ENCODE measurements at places on chromosomes 4 and X. TPM values are rescaled to one million over a fixed set of nuclear protein-coding genes. Genes with fewer than 3 reads are reported as not detected.

GRCh38 chr4:41881981-41882624, 53.1 kb upstream of the TMEM33 start:
- no peak for DNase-seq

DNA sequence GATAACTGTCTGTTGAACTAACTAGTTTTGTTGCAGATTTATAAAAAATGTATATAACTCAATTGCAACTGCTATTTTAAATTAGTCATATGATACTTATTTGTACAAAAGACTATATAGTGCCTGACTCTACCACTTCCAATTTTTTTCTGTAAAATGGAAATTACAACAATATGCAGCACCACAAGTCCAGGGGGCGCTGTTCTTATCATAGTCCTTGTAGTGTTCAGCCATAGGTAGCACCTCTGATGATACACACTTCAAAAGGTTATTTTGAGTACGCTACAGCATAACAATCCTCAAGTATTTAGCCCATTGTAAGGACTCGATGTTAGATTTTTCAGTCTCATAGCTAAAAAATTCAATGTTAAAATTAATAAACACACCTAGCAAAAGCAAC, 174.9 kb downstream of the CORIN start:
- DNase-seq: no peak

- peak; percentile 74 for DNase-seq
Observed at GRCh38 chrX:150163221-150163930, 199.7 kb upstream of the MAMLD1 start.

DNA sequence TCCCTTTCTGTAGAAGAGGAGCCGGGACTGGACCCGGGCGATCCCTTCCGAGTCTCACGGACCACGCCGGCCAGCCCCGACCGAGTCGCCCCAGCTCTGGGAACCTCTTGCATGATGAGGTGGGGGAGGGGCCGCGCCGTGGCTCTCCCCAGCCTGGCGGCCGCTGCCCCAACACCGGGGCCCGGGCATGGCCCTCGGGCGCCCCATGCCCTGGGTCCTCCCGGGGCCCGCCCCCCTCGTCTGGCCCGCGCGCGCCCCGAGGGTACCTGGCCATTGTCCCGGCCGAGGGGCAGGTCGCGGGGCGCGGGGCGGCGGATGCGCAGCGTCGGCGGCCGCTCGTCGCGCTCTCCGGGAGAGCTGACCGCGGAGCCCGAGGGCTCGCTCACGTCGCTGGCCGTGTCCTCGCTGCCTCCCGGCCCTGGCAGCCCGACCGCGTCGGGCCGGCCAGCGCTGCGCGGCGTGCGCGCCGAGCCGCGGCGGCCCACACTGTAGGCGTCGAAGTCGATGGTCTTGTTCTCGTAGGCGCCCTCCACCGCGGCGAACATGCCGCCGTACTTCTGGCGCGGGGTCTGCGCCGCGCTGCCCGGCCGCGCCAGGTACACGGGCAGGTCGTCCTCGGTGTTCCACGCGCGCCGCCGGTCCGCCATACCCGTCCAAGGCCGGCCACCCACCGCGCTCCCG, 423 bp downstream of the CRMP1 start:
- no peak for DNase-seq

SFRP2 gene
- 23.0 TPM for total RNA-seq

ATG4A gene
- total RNA-seq: 10.8 TPM

COMMD8 gene
- 19.9 TPM for total RNA-seq
